Thoracic aorta (tissue), 2 donors: ENCODE measurements at places on chromosomes 6 and 20.

GRCh38 chr6:148747471-148748165 is 788 bp downstream of the UST start:
- H3K27ac ChIP-seq, result peak overlapping the region; percentile 82
- DNase-seq, result no peak
- peaks cover 26% of the 10 kb centered on the region for H3K4me1 ChIP-seq
- H3K36me3 ChIP-seq, result no peaks in the 10 kb centered on the region
- H3K27me3 ChIP-seq, result no peaks in the 10 kb centered on the region
- H3K4me3 ChIP-seq, result peak overlapping the region; percentile 95

DNA sequence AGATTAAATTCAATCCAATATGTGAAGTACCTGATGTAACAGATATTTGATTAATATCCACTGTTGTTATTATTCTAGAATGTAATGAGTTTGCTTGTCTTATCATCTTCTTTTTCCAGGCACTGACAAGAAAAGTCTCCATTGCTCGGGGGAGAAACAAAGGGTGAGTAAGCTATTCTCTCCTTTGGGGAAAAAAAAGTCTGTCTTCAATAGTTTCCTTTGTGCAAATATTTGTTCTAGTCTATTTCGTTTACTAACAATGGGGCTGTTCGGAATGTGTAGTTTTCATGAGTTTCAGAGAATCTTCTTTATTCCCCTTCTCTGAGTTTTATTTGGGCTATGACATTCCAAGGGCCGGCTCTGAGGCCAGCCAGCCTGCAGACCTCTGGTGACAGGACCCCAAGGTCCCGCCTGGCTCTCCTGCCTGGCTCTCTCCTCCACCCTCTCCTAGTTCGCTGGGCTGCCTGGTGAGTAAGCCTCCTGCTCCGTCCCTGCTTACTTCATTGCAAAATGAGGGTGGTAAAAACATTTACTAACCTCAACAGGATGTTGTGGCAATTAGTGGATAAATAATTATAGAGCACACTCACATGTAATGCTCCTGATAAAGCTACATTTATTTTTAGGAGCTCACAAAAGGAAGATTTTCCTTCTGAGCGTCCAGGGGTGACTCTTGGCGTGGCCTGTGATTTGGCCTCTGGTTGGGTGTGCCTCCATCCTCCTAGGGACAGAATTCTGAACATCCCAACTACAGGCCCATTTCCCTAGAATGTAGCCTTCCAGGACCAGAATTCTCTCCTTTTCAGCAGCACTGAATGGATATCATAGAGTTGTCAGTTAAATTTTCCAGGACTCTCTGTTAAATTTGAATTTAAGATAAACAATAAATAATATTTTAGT is 43.1 kb upstream of the SNX9 start:
- H3K4me1 ChIP-seq, result no peaks in the 10 kb centered on the region
- no peaks in the 10 kb centered on the region for H3K36me3 ChIP-seq
- no peak for DNase-seq

GRCh38 chr6:159074120-159074684 is 29.4 kb upstream of the TAGAP start:
- no peaks in the 10 kb centered on the region for H3K27me3 ChIP-seq
- DNase-seq, result no peak
- no peak overlapping the region for H3K4me3 ChIP-seq
- no peaks in the 10 kb centered on the region for H3K4me1 ChIP-seq
- no peaks in the 10 kb centered on the region for H3K36me3 ChIP-seq
- H3K27ac ChIP-seq, result no peak overlapping the region

- no peaks in the 10 kb centered on the region for H3K4me1 ChIP-seq
- H3K27me3 ChIP-seq, result no peaks in the 10 kb centered on the region
- DNase-seq, result no peak
- no peaks in the 10 kb centered on the region for H3K36me3 ChIP-seq
- no peak overlapping the region for H3K4me3 ChIP-seq
Measured at GRCh38 chr20:60215816-60216730, 257.9 kb downstream of the CDH26 start.

GRCh38 chr6:32166411-32167061 is 2.1 kb downstream of the EGFL8 start:
- no peaks in the 10 kb centered on the region for H3K4me1 ChIP-seq
- H3K4me3 ChIP-seq, result no peak overlapping the region
- no peaks in the 10 kb centered on the region for H3K27me3 ChIP-seq
- DNase-seq, result no peak

GRCh38 chr6:119331663-119332286 is 17.8 kb downstream of the MAN1A1 start:
- H3K27me3 ChIP-seq, result no peaks in the 10 kb centered on the region
- peaks cover 4% of the 10 kb centered on the region for H3K4me1 ChIP-seq
- no peak overlapping the region for H3K27ac ChIP-seq
- no peak for DNase-seq

GRCh38 chr20:16100767-16101166 is 472.5 kb downstream of the KIF16B start:
- H3K4me1 ChIP-seq, result no peaks in the 10 kb centered on the region
- no peaks in the 10 kb centered on the region for H3K36me3 ChIP-seq
- H3K4me3 ChIP-seq, result no peak overlapping the region
- no peak for DNase-seq

GRCh38 chr6:135323979-135324378 is 142.9 kb downstream of the MYB start:
- DNase-seq, result no peak
- H3K27ac ChIP-seq, result no peak overlapping the region
- H3K27me3 ChIP-seq, result no peaks in the 10 kb centered on the region
- no peak overlapping the region for H3K4me3 ChIP-seq
- no peaks in the 10 kb centered on the region for H3K4me1 ChIP-seq
- no peaks in the 10 kb centered on the region for H3K36me3 ChIP-seq

GRCh38 chr20:50333812-50334211 is 143.2 kb downstream of the CEBPB start:
- H3K4me1 ChIP-seq, result no peaks in the 10 kb centered on the region
- no peak overlapping the region for H3K4me3 ChIP-seq
- H3K27ac ChIP-seq, result no peak overlapping the region
- no peaks in the 10 kb centered on the region for H3K36me3 ChIP-seq
- no peak for DNase-seq
- H3K27me3 ChIP-seq, result no peaks in the 10 kb centered on the region

- H3K4me1 ChIP-seq, result no peaks in the 10 kb centered on the region
- no peaks in the 10 kb centered on the region for H3K27me3 ChIP-seq
- no peaks in the 10 kb centered on the region for H3K36me3 ChIP-seq
Measured at GRCh38 chr6:128251445-128252340, 268.7 kb downstream of the PTPRK start.

DNA sequence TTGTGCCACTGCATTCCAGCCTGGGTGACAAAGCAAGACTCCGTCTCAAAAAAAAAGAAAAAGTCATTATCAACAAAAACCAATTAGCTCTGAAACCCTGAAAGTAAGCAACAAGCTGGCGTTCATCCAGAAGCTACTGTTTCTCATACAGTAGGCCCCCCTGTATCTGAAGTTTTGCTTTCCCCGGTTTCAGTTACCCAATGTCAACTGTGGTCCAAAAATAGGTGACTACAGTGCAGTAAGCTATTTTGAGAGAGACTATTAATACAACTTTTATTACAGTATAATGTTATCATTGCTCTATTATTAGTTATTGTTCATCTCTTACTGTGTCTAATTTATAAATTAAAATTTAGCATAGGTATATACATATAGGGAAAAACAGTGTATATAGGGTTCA is 135.1 kb downstream of the KIF16B start:
- no peaks in the 10 kb centered on the region for H3K27me3 ChIP-seq
- no peak overlapping the region for H3K27ac ChIP-seq
- no peaks in the 10 kb centered on the region for H3K4me1 ChIP-seq
- no peak overlapping the region for H3K4me3 ChIP-seq
- no peak for DNase-seq

- peaks cover 2% of the 10 kb centered on the region for H3K4me1 ChIP-seq
- H3K27ac ChIP-seq, result no peak overlapping the region
- no peak for DNase-seq
- H3K4me3 ChIP-seq, result no peak overlapping the region
Measured at GRCh38 chr6:135831016-135831415, 20.5 kb upstream of the PDE7B start.

DNA sequence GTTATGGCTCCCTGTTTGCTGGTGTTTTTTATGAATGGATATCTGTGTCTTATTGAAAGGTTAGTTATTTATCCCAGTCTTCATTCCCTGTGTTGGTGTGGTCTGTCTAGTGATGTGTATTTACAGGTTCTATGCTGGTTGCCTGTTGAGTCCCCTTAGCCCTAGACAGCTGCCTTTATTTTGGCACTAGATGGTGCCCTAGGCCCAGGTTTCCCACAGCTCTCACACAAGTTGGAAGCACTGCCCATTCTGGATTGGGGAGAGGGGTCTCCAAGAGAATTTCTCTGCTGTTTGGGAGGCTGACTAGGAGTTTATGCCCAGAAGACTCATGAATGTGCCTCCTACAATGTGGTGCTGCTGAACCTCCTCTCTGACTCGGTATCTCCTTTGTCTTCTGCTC is 12.4 kb downstream of the GRM1 start:
- no peaks in the 10 kb centered on the region for H3K36me3 ChIP-seq
- H3K27me3 ChIP-seq, result no peaks in the 10 kb centered on the region
- no peak overlapping the region for H3K27ac ChIP-seq
- no peak for DNase-seq

DNA sequence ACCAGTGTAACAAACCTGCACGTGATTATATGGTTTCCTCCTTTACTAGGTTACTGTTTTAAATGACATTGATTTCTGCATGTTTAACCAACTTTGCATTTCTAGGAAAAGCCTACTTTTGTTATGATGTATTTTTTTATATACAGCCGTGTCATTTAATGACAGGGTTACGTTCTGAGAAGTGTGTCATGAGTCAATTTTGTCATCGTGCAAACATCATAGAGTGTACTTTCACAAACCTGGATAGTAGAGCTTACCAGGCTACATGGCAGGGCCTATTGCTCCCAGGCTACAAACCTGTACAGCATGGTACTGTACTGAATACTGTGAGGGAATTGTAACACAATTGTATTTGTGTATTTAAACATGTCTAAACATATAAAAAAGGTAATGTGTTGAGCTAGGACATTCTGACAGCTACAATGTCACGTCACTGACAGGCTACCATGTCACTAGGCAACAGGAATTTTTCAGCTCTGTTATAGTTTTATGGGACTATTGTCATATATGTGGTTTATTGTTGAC is 205.3 kb downstream of the PRL start:
- no peaks in the 10 kb centered on the region for H3K4me1 ChIP-seq
- no peak overlapping the region for H3K27ac ChIP-seq
- H3K4me3 ChIP-seq, result no peak overlapping the region
- no peak for DNase-seq

GRCh38 chr20:1437235-1437904 is 29.3 kb downstream of the NSFL1C start:
- no peaks in the 10 kb centered on the region for H3K27me3 ChIP-seq
- peaks cover 3% of the 10 kb centered on the region for H3K4me1 ChIP-seq
- no peak overlapping the region for H3K27ac ChIP-seq
- H3K36me3 ChIP-seq, result peaks cover under 1% of the 10 kb centered on the region

DNA sequence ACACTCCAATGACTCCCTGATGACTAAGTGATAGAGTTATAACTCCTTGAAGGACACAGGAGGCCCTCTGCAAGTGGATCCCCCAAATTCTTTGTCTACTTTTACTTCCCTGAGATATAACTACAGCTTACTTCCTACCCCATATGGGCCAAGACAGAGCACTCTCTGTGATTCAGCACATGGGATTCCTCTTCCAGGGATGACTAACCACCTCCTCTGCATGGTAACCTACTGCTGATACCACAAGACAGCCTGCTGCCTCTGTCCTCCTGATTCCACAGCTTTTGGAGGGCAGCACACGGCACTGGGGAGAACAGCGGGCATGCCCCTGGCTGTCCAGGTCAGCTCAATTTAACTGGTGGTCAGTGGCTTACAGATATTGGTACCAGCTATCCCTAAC is 675.7 kb upstream of the AGPAT4 start:
- no peak overlapping the region for H3K27ac ChIP-seq
- no peak overlapping the region for H3K4me3 ChIP-seq
- H3K4me1 ChIP-seq, result no peaks in the 10 kb centered on the region
- H3K27me3 ChIP-seq, result no peaks in the 10 kb centered on the region

DNA sequence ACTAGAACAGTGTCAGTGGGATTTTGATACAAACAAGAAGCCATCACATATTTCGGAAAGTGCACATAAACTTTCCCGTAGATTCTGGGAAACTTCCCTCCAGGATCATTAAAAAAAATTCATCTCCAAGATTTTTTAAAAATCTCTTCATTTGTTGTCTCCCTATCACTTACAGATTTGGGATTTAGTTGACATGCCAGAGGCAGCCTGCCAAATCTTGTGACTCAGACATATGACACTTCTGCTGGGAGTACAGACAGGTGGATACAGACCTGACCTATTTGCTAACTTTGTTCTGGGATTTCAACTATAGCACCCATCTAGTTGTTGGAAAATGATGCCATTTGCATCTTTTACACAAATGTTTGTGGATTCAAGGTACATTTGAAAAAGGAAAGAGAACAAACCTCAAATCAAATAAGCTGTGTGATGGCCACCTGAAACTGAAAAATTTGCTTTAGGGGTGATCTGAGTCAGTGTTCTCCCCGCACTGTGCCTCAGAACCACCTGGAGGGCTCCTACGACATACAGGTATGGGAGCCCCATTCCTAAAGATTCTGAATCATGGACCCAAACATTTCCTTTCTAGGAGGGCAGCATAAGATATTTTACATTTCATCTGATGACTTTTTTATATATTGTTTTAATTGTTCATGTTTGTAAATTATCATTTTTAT is 21.9 kb upstream of the CD2AP start:
- H3K4me1 ChIP-seq, result no peaks in the 10 kb centered on the region
- DNase-seq, result no peak
- no peak overlapping the region for H3K4me3 ChIP-seq
- H3K27me3 ChIP-seq, result no peaks in the 10 kb centered on the region

DNA sequence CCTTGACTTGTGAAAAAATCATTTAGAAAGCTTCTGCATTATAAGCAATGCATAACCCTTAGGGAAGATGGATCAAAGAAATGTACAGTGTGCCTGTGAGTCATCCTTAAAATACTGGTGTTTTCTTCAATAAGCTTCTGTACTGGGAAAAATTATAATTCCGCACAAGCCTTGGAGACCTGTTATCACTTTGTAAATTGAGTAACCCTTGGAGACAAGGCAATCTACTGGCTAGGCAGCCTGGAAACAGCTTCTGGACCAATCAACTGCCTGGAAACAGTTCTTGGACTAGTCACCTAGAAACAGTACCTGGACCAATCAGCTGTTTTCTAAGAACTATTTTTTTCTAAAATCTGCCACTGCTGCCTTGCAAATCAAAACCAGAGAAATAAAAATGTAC is 25.8 kb upstream of the RNGTT start:
- no peak for DNase-seq
- no peak overlapping the region for H3K27ac ChIP-seq
- H3K36me3 ChIP-seq, result no peaks in the 10 kb centered on the region
- no peaks in the 10 kb centered on the region for H3K27me3 ChIP-seq

DNA sequence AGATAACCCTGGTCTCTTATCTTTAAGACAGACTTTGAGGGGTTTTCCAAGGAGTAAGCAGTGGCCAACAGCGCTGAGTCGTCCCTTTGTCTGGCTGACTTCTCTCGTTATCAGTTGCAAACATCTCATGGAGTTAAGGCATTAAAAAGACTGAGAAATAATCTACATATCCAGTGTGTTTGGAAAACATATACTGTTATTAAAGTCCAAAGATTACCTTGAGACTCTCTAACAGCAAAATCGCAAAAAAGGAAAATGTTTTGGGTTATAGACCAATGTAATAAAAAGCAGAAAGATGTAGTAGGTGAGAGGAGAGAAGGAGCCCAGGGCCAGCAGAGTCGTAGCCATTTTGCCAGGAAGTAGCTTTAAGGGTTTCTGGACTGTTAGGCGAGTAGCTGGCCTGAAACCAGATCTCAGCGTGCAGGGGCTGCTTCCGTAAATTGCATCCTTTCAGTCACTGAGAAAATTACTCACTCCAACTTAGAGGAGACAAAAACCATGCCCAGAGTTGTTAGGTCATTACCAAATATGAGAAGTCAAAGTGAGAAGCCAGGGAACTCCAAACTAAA is 24.6 kb downstream of the MYLK4 start:
- H3K4me3 ChIP-seq, result no peak overlapping the region
- peaks cover 6% of the 10 kb centered on the region for H3K4me1 ChIP-seq
- H3K36me3 ChIP-seq, result no peaks in the 10 kb centered on the region
- H3K27ac ChIP-seq, result no peak overlapping the region
- DNase-seq, result no peak
- no peaks in the 10 kb centered on the region for H3K27me3 ChIP-seq
